ENCODE measurements at places on chromosomes 7 and 10. TPM values are rescaled to one million over a fixed set of nuclear protein-coding genes. Genes with fewer than 3 reads are reported as not detected.

DNA sequence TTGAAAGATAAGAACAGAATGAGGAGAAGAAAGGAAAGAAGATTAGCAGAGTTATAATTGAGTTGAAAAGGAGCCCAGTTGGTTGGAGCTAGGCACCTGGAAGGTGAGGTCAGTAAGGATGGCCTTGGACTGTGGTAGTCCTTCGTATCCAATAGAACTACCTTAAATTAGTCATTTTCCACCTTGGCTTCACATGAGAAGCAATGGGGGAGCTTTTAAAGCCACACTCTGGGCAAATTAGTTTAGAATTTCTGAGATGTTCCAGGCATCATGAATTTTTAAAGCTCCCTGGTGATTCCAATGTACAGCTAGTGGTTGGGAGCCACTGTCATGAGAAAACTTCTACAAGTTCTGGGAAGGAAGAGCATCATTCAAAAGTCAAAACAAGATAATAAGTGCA is 27.3 kb upstream of the CYP3A5 start:
- no peaks in the 10 kb centered on the region for H3K36me3 ChIP-seq
- H3K4me3 ChIP-seq: no peak overlapping the region
- no peak overlapping the region for H3K27ac ChIP-seq
- no peak for DNase-seq
- no peaks in the 10 kb centered on the region for H3K4me1 ChIP-seq

GRCh38 chr10:64041989-64042490 is 520.8 kb downstream of the REEP3 start:
- peaks cover 9% of the 10 kb centered on the region for H3K4me1 ChIP-seq
- no peak overlapping the region for H3K27ac ChIP-seq
- DNase-seq: no peak
- no peaks in the 10 kb centered on the region for H3K27me3 ChIP-seq

DNA sequence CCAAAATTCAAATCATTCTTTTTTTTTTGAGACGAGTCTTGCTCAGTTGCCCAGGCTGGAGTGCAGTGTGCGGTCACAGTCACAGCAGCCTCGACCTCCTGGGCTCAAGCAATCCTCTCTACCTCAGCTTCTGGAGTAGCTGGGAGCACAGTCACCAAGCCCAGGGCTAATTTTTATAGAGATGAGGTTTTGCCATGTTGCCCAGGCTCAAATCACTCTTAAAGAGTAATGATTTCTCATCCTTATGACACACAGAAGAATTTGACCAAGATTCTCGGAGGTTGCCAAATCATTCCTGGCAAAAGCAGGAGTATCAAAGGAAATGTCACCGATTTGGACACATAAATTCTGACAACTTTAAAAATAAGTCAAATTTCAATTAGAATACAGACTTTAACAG is 39.1 kb downstream of the SIRT1 start:
- H3K4me3 ChIP-seq: no peak overlapping the region
- H3K36me3 ChIP-seq: peaks cover 9% of the 10 kb centered on the region
- no peaks in the 10 kb centered on the region for H3K4me1 ChIP-seq
- no peak for DNase-seq

Gene CALU
- total RNA-seq: 45.8 TPM

GRCh38 chr10:109926061-109926745 is 2.9 kb upstream of the XPNPEP1 start:
- no peak for DNase-seq
- no peak overlapping the region for H3K27ac ChIP-seq
- no peaks in the 10 kb centered on the region for H3K36me3 ChIP-seq
- H3K4me3 ChIP-seq: no peak overlapping the region

Gene CELF2
- total RNA-seq: 10.4 TPM

DNA sequence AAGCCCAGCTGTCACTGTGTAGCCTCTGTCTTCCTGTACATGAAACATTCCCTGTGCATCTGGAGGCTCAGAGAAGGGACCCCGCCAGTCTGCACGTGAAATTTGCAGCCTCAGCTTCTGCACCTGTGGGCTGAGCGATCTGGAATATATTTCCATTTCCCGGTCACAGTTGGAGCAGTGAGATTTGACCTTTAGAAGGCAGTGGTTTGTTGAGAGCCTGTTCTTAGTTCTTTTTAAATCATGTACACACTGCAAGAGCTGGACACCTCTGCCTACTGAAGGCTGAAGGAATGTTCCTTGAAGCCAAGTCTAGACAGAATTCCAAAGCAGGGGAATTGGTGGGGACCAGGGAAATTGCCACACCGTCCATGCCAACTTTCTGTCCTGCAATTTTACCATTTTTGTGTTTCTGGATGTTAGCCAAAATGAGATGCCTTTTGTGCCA is 706.6 kb downstream of the INHBA start:
- no peaks in the 10 kb centered on the region for H3K4me1 ChIP-seq
- H3K4me3 ChIP-seq: no peak overlapping the region

Gene CAMK2G
- 17.4 TPM for total RNA-seq

Gene PRR15
- total RNA-seq: 4.7 TPM

GRCh38 chr7:37719077-37719476 is 35.5 kb downstream of the GPR141 start:
- H3K36me3 ChIP-seq: no peaks in the 10 kb centered on the region
- H3K27ac ChIP-seq: no peak overlapping the region
- no peaks in the 10 kb centered on the region for H3K27me3 ChIP-seq
- no peak overlapping the region for H3K4me3 ChIP-seq

Gene MOGAT3
- not detected for total RNA-seq

GRCh38 chr10:129163531-129163930 is 303.5 kb upstream of the MGMT start:
- H3K27ac ChIP-seq: no peak overlapping the region
- no peaks in the 10 kb centered on the region for H3K36me3 ChIP-seq
- no peak overlapping the region for H3K4me3 ChIP-seq
- no peak for DNase-seq

Data from body of pancreas (tissue), 4 donors.